Stimulated activated CD8-positive, alpha-beta memory T cell treated with anti-CD3 and anti-CD28 coated beads, Interleukin-2, amount 100 ng/mL, for 1 hour (primary cell): ENCODE measurements at places on chromosomes 16 and 17.

GRCh38 chr16:11610580-11610979 lies 23.9 kb upstream of the LITAF start:
- DNase-seq: no peak

DNA sequence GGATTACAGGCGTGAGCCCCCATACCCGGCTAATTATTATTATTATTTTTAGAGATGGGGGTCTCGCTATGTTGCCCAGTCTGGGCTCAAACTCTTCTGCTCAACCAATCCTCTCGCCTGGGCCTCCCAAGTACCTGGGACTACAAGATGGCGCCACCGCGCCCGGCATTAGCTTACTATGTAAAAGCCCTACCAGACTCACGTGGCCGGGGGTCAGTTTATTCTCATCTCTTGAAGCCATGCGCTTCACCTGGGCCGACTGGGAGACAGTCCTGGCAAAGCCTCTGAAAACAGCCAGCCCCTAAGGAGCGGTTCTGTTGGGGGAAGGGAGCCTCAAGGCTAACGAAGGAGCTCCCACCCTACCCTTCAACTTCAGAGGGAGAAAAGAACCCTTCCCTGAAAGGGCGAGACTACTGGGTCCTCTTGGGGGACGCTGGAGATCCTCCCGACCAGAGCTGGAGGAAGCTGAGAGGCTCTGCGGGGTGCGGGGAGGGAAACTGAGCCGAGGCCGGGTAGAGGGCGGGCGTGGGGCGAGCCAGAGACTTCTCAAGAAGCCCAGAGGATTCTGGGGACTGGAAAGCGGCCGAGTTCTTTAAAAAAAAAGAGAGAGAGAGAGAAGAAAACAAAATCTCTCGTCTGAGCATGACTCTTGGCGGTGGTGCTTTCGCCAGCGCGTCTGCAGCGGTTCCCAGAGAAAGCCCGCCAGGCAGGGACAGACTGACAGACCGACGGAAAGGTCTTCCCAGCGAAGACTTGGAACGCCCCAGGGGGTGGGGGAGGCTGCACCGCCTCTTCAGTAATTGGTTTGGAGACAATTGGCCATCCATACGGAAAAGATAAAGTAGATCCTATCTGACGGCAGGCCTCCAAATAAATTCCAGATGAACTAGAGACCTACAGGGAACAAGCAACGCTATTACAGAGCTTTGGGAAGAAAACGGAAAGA lies 5.6 kb upstream of the TUBG2 start:
- DNase-seq: no peak

- DNase-seq: no peak
Observed at GRCh38 chr17:4160294-4160859, 17.4 kb downstream of the CYB5D2 start.

- DNase-seq: no peak
Observed at GRCh38 chr17:27985736-27986399, 56.6 kb upstream of the NLK start.

GRCh38 chr17:80926591-80927250 lies 64.9 kb upstream of the CHMP6 start:
- DNase-seq: no peak

- no peak for DNase-seq
Observed at GRCh38 chr17:35229638-35230037, 13.2 kb upstream of the SLFN5 start.

DNA sequence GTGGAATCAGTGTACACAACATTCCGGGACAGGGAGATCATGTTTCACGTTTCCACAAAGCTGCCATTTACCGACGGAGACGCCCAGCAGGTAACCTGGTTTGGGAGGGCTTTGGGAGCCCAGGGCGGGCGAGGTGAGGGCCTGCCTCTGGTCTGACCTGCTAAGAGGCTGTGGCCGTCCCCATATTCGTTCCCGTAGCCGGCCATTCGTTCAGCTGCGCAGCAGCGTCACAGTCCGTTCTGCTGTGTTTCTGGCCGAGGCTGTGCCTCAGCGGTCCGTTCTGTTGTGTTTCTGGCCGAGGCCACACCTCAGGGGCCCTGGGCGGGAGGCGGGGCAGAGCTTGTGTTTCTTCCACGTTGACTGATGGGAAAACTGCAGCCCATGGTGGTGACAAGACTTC lies 68.0 kb downstream of the OR1D5 start:
- no peak for DNase-seq

GRCh38 chr17:35161281-35161761 lies 13.7 kb downstream of the UNC45B start:
- DNase-seq: no peak

- DNase-seq: no peak
Observed at GRCh38 chr17:1232786-1233185, 37.5 kb upstream of the BHLHA9 start.

DNA sequence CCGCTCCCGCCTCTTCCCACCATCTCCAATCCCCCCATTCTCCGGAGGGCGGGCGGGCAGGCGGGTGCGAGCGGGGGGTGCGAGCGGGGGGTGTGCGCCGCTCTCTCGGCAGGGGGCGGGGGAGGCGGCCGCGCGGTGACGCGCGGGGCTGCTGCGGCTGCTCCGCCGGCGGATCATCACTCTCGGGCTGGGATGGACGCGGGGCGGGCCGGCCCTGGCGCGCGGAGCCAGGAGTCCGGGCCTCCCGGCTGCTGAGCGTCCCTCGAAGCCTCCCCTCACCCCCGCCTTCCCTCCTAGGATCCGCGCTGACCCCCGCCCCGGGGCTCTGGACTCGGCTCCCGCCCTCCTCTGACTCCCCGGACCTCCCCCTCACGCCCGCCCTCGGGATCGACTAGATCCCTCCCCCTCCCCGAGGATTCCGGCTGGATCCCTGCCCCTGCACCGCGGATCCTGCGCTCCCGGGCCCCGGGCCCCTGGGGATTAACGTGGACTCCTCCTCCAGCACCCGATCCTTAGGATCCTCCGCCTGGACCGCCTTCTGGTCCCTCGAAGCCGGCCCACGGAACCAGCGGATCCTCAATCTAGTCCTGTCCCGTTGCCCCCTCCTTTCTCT lies 946 bp upstream of the TMEM256 start:
- DNase-seq: no peak
